Daoy (cell line): ENCODE measurements at places on chromosomes 3 and 15.

DNA sequence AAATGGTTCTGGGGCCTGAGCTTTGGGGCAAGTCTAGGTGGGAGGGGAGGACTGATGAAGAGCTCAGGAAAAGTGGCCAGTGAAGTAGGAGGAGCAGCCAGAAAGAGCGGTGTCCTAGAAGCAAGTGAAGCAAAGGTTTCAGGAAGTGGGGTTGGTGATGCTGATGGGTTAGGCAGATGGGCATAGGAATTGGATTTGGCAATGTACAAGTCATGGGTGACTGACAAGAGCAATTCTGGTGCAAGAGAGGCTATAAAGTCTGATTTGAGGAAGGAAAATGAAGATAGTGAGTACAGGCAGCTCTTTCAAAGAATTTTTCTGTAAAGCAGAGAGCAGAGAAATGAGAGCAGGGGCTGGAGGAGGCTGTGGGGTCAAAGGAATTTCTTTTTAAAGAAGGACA, 19.7 kb downstream of the ALPK3 start:
- DNase-seq: no peak

- DNase-seq: peak; percentile 79
Measured at GRCh38 chr3:196268284-196269163, 19.0 kb downstream of the PCYT1A start.

- no peak for DNase-seq
Measured at GRCh38 chr15:72361176-72361575, 14.6 kb downstream of the HEXA start.

DNA sequence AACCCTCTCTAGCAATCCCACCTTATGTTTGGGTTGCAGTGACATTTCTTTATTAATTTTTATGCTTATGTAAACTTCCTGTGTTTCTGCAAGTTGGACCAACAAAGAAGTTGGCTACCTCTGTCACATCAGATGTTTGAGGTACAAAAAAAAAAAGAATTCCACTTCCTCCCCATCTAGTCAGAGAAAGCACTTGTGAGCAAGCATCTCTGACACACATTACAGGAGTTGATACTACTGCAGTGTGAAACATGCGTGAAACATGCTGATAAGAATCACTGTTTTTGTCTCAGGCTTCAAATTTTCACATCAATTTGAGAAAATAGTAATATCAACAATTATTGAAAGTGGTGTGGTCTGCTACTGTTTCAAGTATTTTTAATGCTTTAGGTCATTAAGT, 1.3 kb downstream of the SCAANT1 start:
- peak; percentile 5 for DNase-seq

- peak; percentile 79 for DNase-seq
Measured at GRCh38 chr3:159733194-159733860, 255.3 kb upstream of the IL12A start.

DNA sequence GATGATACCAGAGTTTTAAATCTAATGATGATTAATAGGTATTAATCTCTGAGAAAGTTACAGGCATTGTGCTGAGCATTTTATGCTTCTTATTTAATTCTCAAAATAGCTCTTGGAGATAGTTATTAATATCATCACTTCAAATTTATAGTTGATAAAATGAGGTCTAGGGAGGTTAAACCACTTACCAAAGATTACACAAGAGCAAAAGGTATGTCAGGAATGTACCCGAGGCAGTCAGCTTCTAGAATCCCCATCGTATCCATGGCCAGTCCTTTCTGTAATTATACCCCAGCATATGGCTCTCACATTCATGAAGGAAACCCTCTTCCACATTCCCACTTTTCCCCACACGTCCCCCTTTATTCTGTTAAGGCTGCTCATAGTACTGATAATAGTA, 421.3 kb downstream of the PYDC2 start:
- peak; percentile 18 for DNase-seq

DNA sequence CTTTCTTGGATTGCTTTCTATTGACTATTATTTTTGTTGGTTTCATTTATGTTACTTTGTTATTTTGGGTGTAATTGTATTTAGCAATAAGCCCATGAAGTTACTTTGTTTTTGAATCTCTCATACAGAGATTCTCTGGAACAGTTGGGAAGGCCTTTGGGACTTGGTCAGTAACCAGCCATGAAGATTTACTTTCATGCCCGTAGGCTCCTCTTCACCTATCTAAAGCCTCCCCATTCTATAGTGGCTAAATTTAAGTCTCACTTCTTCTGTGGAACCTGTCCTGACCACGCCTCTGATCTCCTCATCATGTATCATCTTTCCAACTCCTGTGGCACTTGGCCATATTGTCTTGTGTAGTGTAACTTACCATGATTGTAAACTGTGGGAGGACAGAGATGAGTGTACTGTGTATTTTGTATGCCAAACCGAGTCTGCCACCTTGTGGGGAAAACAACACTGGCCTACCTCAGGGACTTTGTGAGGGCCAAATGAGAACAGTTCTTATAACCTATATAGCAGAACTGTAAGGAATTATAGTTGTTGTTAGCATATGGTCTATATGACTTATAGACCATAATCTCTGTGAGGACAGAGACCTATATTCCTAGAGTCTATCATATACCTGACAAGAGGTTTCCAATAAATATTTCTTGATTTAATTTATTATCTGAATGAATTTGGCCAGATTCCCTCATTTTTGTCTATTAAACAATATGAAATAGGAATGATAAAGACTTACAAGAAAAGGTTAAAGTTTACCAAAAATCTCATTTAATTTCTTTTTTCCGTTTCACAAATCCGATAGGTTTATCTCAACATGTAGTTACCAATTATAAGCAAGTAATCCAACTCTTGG, 75.0 kb downstream of the STARD9 start:
- peak; percentile 69 for DNase-seq

DNA sequence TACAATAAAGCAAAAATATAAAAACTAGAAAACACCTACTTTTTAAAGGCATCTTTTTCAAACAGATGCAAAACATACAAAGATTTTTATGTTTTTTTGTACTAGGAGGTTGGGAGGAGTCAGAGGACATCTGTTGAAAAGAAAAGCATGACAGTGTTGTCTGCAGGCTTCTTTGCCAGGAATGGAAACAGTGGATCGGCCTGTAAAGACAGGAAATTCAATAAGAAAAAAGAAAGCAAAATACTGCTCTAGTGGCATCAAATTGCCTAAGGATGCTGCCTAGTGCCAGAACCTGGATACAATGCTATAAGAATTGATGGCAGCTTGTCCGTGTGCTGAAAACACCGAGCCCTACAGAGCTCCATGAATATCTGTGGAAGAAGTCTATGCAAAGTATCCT, 69.9 kb downstream of the TBC1D5 start:
- DNase-seq: no peak

DNA sequence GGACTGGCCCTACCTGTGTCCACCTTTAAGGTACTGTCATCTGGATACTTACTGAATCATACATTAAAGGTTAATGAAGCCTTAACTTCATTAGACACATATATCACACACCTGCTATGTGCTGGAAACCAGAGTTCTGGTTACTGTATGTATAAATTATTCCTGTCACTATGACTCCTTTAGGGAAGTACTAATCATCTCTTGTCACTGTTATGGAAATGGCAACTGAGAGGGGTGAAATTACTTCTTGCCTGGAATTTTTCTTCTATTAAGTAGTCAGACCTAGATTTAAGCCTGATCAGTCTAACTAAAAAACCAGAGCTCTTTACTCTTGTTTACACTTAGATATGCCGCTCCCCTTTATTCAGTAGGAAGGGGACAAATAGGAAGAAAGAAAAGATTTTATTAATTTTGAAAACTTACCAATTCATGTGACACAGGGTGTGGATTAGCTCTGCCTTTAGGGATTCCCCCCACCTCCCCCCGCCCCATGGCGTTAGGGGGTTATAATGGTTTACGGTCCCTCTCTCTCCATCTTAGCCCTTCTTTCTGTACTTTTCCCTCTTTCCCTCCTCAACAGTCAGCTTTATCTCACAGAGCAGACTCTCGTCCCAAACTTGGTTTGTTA, 152.5 kb downstream of the KLHL25 start:
- no peak for DNase-seq
